ENCODE measurements at places on chromosomes 3 and 15. TPM values are rescaled to one million over a fixed set of nuclear protein-coding genes. Genes with fewer than 3 reads are reported as not detected.

The AGTR1 gene
- not detected for total RNA-seq

The FAM227B gene
- total RNA-seq = 5.7 TPM

The SAXO2 gene
- not detected for total RNA-seq

The FAM3D gene
- total RNA-seq = not detected

GRCh38 chr3:49422379-49423248 is at the start of gene AMT:
TSS of gene AMT (minus strand) at chr3:49422473. CDS start at chr3:49422450, 23 bp downstream.
- DNase-seq = no peak
- H3K4me3 ChIP-seq = no peak within 1 kb of the TSS
- peak within 1 kb of the TSS; percentile 32 for H3K27ac ChIP-seq
- H3K27me3 ChIP-seq = no peaks in the 10 kb centered on the region

DNA sequence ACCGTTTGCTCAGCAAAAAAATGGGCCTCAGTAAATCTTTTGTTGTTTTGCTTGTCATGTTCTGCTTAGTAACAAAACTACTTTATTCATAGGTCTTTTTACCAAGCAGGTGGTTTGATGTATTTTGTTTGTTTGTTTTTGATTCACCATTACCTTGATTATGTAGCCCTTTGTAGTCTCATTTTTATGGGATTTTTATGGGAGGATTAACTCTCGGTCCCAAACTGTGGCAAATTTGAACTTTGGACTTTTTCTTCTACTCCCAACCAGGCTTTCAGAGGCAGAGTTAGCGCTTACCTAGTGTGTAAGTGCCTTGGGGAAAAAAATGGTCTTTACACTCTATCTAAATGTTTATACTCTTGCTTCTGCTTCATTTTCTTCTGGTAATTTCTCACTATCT is 276.7 kb upstream of the POU1F1 start:
- no peak for DNase-seq
- H3K27ac ChIP-seq = no peak overlapping the region
- H3K4me1 ChIP-seq = no peaks in the 10 kb centered on the region
- H3K4me3 ChIP-seq = no peak overlapping the region
- no peaks in the 10 kb centered on the region for H3K36me3 ChIP-seq
- no peaks in the 10 kb centered on the region for H3K27me3 ChIP-seq

- no peaks in the 10 kb centered on the region for H3K36me3 ChIP-seq
- no peaks in the 10 kb centered on the region for H3K4me1 ChIP-seq
- H3K27me3 ChIP-seq = no peaks in the 10 kb centered on the region
- no peak for DNase-seq
- H3K4me3 ChIP-seq = no peak overlapping the region
- H3K27ac ChIP-seq = no peak overlapping the region
These were observed 97.4 kb downstream of the IMPG2 start for GRCh38 chr3:101223016-101223415.

GRCh38 chr3:53498806-53499641 is 4.6 kb downstream of the CACNA1D start:
- H3K4me1 ChIP-seq = peaks cover 8% of the 10 kb centered on the region
- H3K4me3 ChIP-seq = no peak overlapping the region
- H3K27me3 ChIP-seq = peaks cover 68% of the 10 kb centered on the region
- no peak for DNase-seq

GRCh38 chr3:27556887-27557286 is 72.7 kb upstream of the SLC4A7 start:
- H3K27ac ChIP-seq = no peak overlapping the region
- no peaks in the 10 kb centered on the region for H3K27me3 ChIP-seq
- no peak overlapping the region for H3K4me3 ChIP-seq
- DNase-seq = no peak
- no peaks in the 10 kb centered on the region for H3K4me1 ChIP-seq

DNA sequence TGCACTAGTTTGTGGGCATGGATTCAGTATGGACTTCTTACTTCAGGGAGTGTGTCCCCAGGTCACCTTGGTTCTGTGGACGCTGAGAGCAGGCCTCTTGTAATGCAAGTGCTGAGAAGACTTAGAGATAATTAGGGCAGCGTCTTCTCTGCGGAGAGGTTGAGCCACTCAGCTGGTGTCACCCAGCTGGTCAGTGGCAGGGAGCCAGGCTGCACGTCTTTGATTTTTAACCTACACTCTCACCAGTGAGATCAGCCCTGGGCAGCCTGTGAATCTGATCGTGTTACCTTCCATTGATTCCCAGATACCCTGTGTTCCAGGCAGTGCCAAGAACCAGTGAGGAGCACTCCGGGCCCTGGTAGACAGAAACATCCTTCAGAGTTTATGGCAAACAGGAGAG is 92.6 kb downstream of the SLCO3A1 start:
- H3K36me3 ChIP-seq = no peaks in the 10 kb centered on the region
- no peak for DNase-seq
- H3K27ac ChIP-seq = peak overlapping the region; percentile 24
- no peak overlapping the region for H3K4me3 ChIP-seq
- H3K27me3 ChIP-seq = no peaks in the 10 kb centered on the region

GRCh38 chr15:50358845-50359244 is 3.8 kb upstream of the GABPB1 start:
- peaks cover 6% of the 10 kb centered on the region for H3K36me3 ChIP-seq
- H3K27ac ChIP-seq = no peak overlapping the region
- H3K4me1 ChIP-seq = peaks cover 31% of the 10 kb centered on the region
- H3K4me3 ChIP-seq = no peak overlapping the region

DNA sequence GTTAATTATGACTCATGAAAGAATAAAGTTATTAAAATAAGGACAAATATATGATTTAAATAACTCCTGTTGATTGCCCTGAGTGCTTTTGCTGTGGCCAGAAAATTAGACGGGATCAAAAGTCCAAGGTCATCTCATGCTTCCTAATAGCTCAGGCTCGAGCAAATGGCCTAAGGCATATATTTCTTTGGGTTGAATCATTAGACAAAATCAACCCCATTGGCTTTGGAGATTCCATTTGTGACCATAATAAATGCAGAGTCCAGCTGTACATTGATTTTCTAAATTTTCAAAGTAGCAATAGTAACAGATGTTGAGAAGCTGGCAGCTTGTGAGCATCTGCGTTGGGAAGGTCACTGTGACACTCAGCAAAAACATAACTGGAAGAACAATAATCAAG is 464.5 kb upstream of the TGFBR2 start:
- no peak overlapping the region for H3K27ac ChIP-seq
- peaks cover 8% of the 10 kb centered on the region for H3K27me3 ChIP-seq
- no peaks in the 10 kb centered on the region for H3K4me1 ChIP-seq
- DNase-seq = no peak
- H3K4me3 ChIP-seq = no peak overlapping the region

- peaks cover 43% of the 10 kb centered on the region for H3K4me1 ChIP-seq
- DNase-seq = peak; percentile 29
- H3K4me3 ChIP-seq = peak within 1 kb of the TSS; percentile 94
- H3K27me3 ChIP-seq = no peaks in the 10 kb centered on the region
These were observed at the start of gene PLSCR1 for GRCh38 chr3:146544002-146544928. TSS of gene PLSCR1 (minus strand) at chr3:146544607. CDS start at chr3:146536552, 8,055 bp downstream.

GRCh38 chr3:196117809-196118208 is 35.9 kb upstream of the TFRC start:
- H3K4me3 ChIP-seq = no peak overlapping the region
- peak overlapping the region; percentile 34 for H3K27ac ChIP-seq
- no peak for DNase-seq
- H3K36me3 ChIP-seq = no peaks in the 10 kb centered on the region

DNA sequence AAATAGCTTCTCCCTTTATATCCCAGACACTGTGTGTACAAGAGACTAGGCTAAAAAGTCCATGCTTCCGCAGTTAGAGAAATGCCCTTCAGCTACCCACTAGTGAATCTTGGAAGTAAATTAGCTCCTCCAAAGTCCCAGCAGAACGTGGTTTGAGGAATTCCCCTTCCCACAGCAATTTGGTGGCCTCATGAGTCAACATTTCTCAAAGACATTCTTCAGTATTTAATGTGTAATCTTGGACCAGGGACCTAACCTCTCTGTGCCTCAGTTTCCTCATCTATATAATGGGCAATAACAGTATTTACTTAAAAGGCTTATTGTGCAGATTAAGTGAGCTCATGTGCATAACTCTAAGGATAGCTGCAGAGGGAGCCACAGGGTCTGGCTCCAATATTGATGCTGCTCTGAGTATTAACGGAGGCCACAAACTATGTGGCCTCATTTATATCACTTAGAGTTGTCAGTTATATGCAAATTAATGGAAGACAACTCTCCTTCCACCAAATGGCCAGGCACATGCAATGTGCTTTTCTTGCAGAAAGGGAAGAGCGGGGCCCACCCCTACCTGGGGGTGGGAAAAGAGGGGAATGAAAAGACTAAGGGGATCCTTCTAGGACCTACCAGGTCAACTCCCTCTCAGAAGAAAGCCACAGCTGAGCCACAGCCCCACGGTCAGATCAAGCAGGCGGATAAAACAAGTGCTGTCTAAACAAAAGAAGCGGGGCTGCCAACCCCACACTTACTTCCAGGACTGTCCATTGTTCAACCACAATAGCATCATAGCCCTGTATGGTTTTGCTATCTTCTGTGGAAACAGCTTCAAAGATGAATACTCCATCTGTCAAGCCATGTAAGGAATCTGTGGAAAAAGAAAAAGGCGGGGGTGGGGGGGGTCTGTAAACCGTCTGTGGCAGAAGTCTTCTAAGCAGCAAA is 92.4 kb downstream of the OXNAD1 start:
- H3K4me1 ChIP-seq = peaks cover 24% of the 10 kb centered on the region
- H3K27me3 ChIP-seq = no peaks in the 10 kb centered on the region
- no peak overlapping the region for H3K4me3 ChIP-seq
- no peak for DNase-seq

DNA sequence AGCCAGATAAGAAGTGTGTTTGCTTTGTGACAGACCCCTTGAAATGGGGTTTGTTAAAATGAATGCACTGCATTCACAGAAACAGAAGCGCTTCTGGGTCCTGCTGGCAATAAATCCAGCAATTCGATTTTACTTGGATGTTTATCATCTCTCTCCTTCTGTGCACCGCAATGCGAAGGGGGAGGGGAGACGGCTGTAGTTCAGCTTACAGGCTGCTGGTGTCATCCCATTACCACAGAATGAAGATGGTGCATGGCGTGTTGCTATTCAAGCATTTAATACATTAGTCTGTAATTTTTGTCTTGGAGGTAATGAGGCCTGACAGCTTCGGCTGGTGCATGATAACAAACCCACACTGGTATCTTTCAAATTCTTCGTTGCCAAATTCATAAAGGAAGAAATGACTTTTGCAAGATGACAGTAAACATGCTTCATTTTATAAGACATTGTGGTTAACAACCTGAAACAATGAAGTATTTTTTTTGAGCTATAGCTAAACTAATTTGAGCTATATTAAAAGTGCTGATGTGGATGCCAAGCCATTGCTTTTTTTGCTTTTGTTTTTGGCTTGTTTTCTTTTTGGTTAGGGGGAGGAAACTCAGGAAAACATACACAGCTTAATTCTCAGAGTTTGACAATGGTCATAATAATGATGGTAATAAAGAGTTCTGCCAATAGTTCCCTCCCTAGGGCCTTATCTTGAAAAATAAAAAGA is 418.3 kb downstream of the OTOL1 start:
- no peaks in the 10 kb centered on the region for H3K27me3 ChIP-seq
- DNase-seq = no peak
- H3K36me3 ChIP-seq = no peaks in the 10 kb centered on the region
- H3K4me1 ChIP-seq = no peaks in the 10 kb centered on the region

DNA sequence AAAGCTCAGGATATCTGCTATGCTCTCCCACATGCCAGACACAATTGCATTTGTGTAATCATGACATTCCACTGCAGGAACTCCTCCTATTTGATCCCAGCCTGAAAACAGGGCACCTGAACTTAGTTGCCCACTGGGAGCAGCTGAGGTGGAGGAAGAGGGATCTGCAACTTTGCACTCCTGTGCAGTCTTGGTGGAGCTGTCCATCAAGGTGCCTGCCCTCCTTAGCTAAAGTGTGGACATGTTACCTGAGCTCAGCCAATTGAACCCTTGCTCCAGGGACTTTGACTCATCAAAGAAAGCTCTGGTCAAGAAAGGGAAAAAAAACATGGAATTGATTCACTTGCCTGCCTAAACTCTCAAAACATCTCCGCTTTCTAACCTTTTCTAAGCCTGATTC is 33.3 kb upstream of the TUBGCP5 start:
- H3K36me3 ChIP-seq = peaks cover 3% of the 10 kb centered on the region
- H3K4me1 ChIP-seq = no peaks in the 10 kb centered on the region
- H3K27ac ChIP-seq = no peak overlapping the region

DNA sequence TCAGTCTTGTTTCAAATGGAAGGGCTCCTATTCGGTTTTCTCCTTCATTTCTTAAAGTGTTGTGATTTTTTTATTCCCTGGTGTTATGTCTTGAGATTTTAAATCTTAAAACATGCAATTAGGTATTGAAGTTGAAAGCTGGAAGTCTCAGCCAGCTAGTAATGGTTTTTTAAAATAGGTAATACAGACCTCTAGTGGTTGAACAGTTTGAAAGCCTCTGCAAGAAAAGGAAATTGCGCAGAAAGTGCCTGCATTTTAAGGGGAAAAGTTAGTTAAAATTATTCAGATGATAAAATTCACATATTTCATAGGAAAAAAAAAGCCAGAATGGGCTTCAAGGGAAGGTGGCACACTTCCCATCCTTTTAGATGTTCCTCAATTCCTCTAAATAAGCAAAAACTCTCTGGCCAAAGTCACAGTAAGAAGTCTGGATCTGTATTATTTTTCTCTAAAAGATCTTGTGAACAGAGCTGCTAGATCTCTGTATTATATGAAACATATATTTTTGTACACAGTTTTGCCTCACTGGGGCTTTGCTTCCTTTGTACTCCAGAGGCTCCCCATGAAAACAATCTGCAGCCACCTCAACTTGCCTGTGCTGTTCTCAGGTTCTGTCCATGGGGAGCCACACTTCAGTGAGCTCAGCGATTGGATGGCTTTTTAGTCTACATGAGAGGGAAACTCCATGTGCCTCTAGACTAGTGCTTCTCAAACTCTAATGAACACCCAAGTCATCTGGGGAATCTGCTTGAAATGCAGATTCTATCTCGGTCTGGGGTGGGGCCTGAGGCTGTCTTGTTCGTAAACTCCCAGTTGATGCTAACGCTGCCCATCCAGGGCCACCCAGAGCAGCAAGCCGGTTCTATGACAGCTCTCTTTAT is 21.5 kb downstream of the AGTR1 start:
- no peak overlapping the region for H3K4me3 ChIP-seq
- H3K36me3 ChIP-seq = no peaks in the 10 kb centered on the region
- no peak for DNase-seq
- no peaks in the 10 kb centered on the region for H3K4me1 ChIP-seq

- peaks cover 19% of the 10 kb centered on the region for H3K4me1 ChIP-seq
- no peak overlapping the region for H3K27ac ChIP-seq
- H3K27me3 ChIP-seq = no peaks in the 10 kb centered on the region
- H3K36me3 ChIP-seq = peaks cover 2% of the 10 kb centered on the region
These were observed 20.8 kb downstream of the PIK3CA start for GRCh38 chr3:179168918-179169317.

DNA sequence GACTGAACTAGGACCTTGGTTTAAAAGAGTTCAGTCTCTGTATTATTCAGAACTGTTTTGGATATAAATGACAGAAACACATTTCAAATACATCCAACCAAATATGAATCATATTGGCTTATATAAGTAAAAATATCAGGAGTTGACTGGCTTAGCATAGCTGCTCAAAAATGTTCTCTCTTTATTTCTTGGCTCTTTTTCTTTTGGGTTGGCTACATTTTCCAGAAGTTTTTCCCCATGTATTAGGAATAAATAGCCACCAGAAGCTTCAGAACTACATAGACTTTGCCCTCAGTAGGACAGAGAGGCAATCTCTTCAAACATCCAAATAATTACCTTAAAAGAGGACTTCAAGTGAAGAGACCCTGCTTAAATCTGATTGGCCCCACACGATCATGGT is 32.7 kb downstream of the KCNMB2 start:
- H3K4me3 ChIP-seq = no peak overlapping the region
- no peaks in the 10 kb centered on the region for H3K4me1 ChIP-seq
- no peaks in the 10 kb centered on the region for H3K36me3 ChIP-seq
- H3K27me3 ChIP-seq = no peaks in the 10 kb centered on the region
- no peak for DNase-seq

Measured in T-helper 17 cell (primary cell).